ENCODE measurements at places on chromosomes 13 and 19.

DNA sequence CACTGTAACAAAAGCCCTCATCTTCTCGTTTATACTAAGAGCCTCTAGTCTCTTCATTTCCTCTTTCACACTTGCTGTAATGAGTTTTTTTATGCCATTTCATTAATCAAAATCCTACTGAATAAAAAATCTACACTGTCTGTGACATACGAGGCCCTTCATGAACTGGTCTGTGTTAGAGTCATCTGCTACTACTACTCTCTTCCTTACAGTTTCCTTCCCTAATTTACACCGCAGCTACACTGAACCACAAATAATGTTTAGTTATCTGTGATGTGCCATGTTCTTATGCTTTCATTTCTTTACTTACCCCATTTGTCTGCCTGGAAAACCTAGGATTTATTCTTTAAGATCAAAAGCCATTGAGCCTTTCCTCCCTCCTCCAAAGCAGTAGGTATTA, 16.0 kb downstream of the UFM1 start:
- H3K27me3 ChIP-seq = peaks cover 7% of the 10 kb centered on the region
- no peak overlapping the region for H3K27ac ChIP-seq
- no peak for DNase-seq
- H3K36me3 ChIP-seq = peaks cover 17% of the 10 kb centered on the region
- peaks cover 3% of the 10 kb centered on the region for H3K4me1 ChIP-seq

DNA sequence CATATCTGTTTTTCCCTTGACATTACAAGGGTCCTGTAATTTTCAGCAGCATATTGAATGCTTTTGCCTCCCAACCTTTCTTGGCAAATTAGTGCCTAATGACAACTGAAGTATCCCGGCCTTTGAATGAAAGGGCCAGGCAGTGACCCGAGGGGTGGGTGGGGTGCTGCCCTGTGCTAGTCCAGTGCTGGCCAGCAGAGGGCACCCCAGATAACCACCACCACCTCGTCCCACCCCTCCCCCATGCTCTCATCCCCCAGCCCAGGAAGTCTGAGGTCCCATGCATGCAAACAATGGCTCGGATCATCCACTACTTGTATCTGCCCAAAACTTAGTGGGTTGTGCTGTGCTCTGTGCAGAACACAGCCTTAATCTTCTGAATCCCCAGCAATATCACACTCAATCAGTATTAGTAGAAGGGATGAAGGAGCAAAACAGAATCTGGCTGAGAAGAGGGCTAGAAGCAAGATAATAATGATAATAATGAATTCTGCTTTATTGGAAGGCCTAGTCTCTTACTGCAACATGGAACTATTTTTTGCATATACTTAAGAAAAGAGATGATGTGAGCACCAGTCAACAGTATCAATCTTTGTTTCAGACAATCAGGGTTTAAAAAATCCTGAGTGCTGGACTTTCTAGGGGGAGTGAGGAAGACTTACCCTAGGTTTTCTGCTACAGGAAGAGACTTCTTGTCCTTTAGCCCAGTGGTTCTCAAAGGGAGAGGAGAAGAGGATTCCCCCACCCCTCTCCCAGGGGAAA, 3.8 kb downstream of the ATP12A start:
- peaks cover 61% of the 10 kb centered on the region for H3K27me3 ChIP-seq
- H3K4me3 ChIP-seq = peak overlapping the region; percentile 17
- H3K27ac ChIP-seq = peak overlapping the region; percentile 69
- H3K36me3 ChIP-seq = no peaks in the 10 kb centered on the region
- H3K4me1 ChIP-seq = peaks cover 41% of the 10 kb centered on the region

DNA sequence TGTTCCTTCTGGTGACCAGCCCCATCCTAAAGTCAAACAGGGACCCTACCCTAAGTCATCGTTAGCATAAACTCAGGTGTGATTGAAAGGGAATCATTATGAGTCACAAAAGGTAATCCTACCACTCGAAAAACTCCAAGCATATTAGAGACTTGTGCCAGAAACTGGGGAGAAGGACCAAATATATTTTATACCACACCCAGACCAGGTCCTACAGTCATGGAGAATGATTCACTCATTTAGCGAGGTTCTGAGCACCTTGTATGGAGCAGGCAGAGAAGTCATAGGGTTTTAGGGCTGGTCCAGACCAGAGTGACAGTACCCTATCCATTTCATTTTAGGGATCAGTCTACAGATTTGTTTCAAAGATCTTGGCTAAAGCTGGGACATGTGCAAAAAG, 149.5 kb downstream of the SLC7A1 start:
- H3K27ac ChIP-seq = no peak overlapping the region
- H3K27me3 ChIP-seq = peaks cover 10% of the 10 kb centered on the region
- DNase-seq = no peak
- no peaks in the 10 kb centered on the region for H3K36me3 ChIP-seq
- no peaks in the 10 kb centered on the region for H3K4me1 ChIP-seq

- H3K4me1 ChIP-seq = no peaks in the 10 kb centered on the region
- no peaks in the 10 kb centered on the region for H3K36me3 ChIP-seq
- H3K4me3 ChIP-seq = no peak overlapping the region
- H3K27ac ChIP-seq = no peak overlapping the region
Measured at GRCh38 chr13:48110931-48111721, 16.2 kb upstream of the MED4 start.

DNA sequence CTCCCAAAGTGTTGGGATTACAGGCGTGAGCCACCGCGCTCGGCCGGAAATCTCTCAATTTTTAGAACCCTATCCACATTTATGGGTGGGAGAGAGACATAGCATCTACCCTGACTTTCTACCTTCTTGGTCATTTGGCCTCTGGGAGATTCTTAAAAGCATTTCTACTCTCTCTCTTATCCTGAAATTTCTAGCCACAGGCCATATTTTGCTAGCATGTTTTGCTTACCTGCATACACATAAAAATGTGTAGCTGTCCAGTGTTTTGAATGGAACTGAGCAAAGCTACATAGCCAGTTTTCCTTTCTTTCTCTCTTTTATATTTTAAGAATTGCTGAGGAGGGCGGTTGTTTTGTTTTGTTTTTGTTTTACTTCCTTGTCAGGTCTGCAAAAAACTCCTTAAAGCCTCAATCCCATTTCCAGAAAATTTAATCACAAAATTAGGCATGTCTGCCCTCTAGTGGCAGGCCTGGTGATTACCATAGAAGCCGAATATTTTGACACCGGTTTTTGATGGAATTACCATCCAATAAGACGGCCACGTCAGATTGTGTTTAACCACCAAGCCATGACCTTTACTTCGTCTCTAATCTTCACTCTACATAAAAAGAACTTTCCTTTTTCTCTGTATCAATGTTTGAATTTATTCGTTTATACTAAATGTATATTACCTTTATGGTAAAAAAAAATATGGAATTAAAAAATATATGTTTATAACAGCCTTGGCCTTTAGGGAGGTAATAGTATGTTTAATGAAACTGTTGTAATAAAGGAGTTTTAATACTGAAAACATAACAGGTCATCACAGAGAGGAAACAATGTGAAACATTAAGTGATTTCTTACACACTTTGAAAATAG, 34.4 kb upstream of the OXGR1 start:
- no peaks in the 10 kb centered on the region for H3K4me1 ChIP-seq
- H3K27ac ChIP-seq = no peak overlapping the region
- peaks cover 6% of the 10 kb centered on the region for H3K27me3 ChIP-seq
- no peak for DNase-seq

DNA sequence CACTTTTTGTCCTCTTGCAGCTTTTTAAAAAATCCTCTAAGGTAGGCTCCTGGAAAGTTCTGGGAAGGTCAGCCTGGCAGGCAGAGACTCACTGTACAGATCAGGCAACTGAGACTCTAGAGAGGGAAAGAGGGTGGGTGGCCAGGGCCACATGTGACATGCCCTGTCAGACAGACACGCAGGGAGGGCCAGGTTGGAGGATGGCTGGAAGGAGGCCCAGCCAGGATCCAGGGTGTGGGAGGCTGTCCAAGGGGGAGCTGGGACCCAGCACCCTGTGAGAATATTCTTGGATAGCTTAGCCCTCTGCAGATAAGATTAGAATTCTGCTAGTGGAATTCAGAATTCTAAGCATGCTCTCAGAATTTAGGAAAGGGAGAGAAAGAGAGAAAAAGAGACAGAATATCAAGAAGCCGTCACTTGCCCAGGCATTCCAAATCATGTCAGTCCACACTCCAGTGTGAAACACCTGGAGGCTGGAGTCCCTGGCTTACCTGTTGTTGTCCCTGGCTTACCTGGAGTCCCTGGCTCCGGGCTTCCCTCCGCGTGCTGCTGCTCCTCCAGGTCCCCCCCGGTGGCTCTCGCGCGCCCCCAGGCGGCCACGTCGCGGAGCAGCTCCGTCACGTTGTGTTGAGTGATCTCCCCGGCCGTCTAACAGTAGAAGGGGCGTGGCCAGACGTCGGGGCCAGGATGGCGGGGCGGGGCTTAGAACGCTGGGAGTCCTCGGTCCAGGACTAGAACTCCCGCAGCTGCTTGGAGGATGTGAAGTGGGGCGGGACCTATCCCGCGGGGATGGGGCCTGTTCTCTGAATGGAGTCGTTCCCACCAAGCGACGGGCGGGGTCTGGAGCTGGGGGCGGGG, 2.8 kb upstream of the TNNI3 start:
- peaks cover 13% of the 10 kb centered on the region for H3K4me1 ChIP-seq
- peak; percentile 92 for DNase-seq
- H3K27ac ChIP-seq = peak overlapping the region; percentile 23
- H3K27me3 ChIP-seq = peaks cover 4% of the 10 kb centered on the region
- no peaks in the 10 kb centered on the region for H3K36me3 ChIP-seq
- H3K4me3 ChIP-seq = peak overlapping the region; percentile 17

DNA sequence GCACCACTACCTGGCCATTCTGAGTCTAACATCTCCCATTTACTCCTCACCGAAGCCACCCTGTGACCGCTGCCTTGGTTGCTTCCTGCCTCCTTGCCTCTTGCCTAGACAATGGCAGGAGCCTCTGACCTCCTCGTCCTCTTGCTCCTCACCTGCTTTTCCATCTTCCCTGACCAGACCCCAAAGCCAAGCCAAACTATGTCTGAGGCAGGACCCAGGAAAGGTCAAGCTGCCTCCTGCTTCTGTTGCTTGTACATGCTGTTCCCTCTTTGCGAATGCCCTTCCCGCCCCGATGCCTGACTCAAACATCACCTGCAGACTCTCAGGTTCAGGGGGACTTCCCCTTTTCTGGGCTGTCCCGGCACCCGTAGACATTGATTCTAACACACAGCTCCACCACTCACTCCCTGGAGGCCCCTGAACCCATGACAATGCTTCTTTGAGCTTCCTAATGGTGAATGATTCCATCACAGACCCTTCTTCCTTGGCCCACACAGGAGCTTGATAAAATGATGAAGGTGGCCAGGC, 60.8 kb downstream of the F2RL3 start:
- H3K4me3 ChIP-seq = no peak overlapping the region
- no peaks in the 10 kb centered on the region for H3K36me3 ChIP-seq
- no peaks in the 10 kb centered on the region for H3K4me1 ChIP-seq
- DNase-seq = no peak

DNA sequence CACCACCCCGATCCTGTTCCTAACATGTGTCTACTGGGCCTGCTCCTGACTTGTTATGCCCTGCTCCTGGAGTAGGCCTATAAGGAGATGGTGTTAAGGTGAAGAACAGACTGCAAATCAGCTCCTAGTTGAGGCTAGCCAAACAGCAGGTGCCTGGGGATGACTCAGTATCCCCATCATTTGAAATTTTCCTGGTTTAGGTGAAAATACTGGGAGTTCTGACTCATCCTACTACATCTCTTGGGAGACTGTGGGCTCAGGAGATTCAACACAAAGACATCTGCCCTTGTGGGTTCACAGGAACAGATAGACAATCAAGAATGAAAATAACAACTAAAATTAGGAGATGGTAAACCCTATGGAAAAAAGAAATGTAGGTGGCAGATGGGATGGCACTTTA, 41.2 kb downstream of the BRD4 start:
- H3K27ac ChIP-seq = peak overlapping the region; percentile 35
- H3K36me3 ChIP-seq = no peaks in the 10 kb centered on the region
- DNase-seq = no peak

Data from natural killer cell treated with Interleukin-12 subunit alpha and Interleukin-12 subunit beta and Interleukin-15 and Interleukin-18, amount 100 ng/mL, for 72 hours (primary cell).